Activated CD4-positive, alpha-beta T cell treated with anti-CD3 and anti-CD28 coated beads, Interleukin-2, amount 50 U/mL, for 48 hours (primary cell): ENCODE measurements at places on chromosomes 11 and 22.

- DNase-seq, result no peak
Measured at GRCh38 chr11:15471048-15471894, 356.5 kb downstream of the INSC start.

DNA sequence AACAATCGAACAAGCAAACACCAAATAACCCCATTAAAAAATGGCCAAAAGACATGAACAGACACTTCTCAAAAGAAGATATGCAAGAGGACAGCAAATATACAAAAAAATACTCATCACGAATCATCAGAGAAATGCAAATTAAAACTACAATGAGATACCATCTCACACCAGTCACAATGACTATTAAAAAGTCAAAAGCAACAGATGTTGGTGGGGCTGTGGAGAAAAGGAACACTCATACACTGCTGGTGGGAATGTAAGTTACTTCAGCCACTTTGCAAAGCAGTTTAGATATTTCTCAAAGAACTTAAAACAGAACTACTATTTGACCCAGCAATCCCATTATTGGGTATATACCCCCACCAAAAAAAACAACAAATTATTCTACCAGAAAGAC, 51.3 kb upstream of the FLI1 start:
- no peak for DNase-seq

GRCh38 chr11:65833297-65834030, at the start of gene SNX32:
Gene SNX32 (plus strand): TSS chr11:65833963. CDS start chr11:65834066, 103 bp downstream.
- DNase-seq, result peak; percentile 96

DNA sequence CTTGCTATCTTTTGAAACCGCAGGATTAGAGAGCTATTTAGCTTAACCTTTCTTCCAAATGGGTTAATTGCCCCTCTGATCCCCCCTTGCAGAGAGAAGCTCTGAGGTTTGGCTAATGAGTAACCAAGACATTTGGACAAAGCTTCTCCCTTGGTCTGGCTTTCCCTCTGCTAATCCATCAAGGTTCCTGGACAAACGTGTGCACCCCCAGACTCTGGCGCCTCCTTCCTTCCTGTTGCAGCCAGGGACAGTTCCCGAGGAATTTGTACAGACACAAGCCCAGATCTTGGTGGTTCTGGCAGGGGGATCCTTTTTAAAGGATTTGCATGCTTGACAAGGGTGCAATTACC, 1.6 kb downstream of the KIAA1671 start:
- DNase-seq, result no peak

DNA sequence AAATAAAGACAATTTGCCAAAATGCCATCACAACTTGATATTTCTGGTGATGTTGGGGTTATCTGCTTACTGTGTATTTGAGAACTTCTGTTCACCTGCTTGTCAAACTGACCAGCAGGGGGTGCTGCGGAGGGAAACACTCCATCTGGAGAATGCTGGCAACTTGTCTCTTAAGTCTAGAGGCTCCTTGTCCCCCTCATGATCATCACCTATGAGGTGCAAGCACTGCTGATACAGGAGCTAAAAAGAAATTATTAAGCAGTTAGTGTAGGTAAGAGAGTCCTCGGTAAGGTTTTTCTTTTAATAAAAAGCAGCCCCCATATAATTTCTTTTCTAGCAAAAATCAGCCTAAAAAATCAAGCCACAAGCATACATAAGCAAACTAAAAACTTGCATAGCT, 32.7 kb upstream of the GLYATL1B start:
- DNase-seq, result peak; percentile 86

DNA sequence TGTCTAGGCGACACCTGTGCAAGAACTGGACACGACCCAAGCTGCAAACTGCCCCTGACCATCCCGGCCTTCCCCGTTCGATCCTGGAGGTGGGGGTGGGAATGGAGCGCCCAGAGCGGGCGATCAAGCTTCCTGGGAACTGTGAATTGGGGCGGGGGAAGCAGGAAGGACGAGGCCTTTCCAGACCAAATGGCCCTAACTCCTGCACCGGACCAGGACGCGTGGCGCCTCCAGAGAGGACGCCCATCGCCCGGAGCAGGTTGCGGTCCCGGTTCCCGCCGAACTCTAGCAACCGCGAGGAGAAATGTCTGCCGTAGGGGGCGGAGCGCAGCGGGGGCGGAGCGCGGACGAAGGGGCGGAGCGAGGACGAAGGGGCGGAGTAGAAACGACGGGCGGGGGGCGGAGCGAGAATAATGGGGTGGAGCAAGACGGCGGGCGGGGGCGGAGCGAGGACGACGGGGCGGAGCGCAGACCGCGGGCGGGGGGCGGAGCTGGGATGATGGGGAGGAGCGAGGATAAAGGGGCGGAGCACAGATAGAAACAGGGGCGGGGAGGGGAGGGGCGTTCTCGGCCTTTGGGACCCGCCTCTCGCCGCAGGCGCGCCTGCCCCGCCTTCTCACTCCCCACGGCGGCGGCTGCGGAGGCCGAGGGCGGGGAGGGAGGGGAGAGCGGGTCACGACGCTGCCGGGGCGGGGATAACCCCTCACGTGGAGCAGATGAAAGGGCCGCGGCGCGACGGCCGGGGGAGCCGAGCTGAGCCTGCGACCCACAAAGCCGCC, at the start of gene ZNRF3:
ZNRF3 (plus strand) TSS at position 695 of the 779 bp plus-strand sequence. CDS start 195 bp downstream, outside the sequence.
- DNase-seq, result peak; percentile 78

DNA sequence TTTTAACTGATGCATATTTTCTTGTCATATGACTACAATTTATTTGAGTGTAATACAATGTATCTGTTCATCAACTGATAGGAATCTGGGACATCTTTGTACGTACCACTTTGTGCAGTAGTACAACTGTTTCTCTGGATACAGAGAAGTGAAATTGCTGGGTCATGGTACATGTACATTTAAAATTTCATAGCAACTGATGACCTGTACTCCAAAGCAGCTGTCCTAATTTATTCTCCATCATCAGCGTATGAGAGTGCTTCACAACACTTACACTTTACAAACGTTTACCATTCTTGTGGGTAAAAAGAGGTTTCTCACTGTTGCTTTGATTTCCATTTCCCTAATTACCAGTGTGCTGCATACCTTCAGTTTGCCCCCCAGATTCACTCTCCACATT, 552.8 kb upstream of the CADM1 start:
- no peak for DNase-seq

- DNase-seq, result no peak
Measured at GRCh38 chr11:107651672-107652071, 60.2 kb downstream of the SLN start.
